Substantia nigra (tissue), 51 donors: ENCODE measurements at places on chromosomes 11 and 22.

- DNase-seq = no peak
Observed at GRCh38 chr22:48353116-48353947, 1474.3 kb downstream of the BRD1 start.

DNA sequence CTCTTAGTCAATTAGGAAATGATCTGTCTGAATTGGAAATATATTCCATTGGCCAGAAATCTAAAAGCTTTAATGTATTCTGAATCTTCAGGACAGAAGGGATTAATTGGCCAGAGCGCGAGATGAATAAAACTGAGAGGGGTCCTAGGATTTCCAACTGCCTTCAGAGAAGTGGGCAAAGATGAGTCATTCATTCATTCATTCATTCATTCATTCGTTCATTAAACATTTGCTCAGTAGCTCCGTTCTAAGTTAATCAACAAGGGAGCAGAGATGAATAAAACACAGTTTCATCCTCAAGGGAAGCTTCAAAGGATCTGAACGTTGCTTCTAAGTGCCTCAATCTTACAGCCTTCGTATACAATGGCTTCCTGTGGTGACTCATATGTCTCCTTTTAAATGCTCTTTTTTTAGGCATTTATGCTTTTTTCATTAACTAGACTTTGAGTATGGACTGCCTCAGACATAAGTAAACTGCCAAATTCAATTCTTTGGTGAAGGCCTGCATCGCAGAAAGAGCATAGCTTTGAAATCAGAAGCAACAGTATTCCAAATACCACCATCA lies 537.4 kb upstream of the CCDC90B start:
- DNase-seq = no peak

DNA sequence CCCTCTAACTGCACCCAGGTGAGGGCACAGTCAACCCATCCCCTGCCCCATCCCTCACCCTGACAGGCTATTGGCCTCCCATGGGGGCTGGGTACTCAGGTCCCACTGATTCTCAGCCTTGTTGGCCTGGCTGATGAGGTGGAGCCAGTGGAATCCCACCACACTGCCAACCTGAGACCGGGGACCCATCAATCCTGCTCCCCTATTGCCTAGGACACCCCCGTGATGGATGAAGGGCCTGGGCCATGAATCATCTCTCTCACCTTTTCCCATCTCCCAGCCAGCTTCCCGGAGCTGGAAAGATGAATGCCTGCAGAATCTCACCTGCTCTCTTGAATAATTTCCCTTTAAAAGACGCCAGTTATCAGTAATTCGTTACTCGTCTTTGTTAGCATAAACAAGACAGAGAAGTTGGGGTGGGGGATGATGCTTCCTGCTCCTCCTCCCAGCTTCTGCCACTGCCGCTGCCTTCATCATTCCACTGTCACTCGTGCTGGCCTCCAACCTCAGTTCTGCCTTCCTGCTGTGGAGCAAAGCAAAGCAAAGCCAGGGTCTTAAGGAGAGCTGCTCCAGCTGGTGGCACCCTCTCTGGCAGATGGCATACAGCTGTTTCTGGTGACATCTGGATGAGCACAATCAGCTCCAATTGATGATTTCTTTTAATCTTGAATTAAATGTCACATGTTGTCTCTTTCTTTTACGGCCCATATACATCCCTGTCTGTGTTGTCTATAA lies 204.0 kb upstream of the NECTIN1 start:
- DNase-seq = no peak

DNA sequence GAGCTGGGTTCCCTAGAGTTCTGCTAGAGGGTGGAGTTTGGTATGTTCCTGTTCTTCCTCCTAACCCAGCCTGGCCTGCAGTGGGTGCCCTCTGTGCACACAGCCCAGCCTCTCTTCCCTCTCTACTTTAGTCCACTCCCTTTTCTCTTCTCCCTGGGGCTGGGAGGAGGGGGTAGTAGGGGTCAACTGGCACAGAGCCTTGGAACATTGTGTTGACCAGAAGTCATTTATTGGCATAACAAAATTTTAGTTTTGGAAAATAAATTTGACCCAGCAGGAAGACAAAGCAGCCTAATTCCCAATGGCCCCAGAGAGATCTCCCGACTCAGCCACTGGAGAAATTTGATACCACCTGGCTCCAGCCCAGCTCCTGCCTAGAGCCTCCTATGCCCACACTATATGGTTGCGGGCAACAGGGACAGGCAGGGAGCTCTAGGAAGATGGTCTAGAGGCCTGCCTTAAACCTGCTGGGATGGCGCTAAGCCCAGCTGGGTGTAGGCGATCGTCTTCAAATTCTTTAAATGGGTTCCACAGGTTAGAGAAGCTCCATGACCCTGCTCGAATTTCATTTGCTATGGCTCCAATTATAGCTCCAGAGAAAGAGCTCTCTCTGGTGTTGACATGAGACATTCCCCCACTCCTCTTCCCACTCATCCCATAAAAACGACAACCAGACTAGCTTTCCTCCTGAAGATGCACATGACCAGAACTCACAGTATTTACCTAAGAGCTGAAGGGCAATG lies 9.9 kb downstream of the PCSK7 start:
- DNase-seq = no peak

GRCh38 chr22:30243661-30244060 lies 2.9 kb downstream of the LIF start:
- DNase-seq = no peak

DNA sequence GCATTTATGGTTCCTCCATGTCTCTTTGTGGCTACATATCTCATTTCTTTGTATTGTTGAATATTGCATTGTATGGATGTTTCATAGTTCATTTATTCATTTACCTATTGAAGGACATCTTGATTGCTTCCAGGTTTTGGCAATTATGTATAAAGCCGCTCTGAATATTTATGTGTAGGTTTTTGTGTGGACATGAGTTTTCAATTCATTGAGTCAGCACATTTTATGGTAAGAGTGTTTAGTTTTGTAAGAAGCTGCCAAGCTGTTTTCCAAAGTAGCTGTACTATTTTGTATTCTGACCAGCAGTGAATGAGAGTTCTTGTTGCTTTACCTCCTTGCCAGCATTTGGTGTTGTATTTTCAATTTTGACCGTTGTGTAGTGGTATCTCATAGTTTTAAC lies 39.2 kb downstream of the KDM2A start:
- DNase-seq = no peak

- peak; percentile 100 for DNase-seq
Observed at GRCh38 chr11:111926505-111927391, 8.0 kb downstream of the C11orf52 start.

DNA sequence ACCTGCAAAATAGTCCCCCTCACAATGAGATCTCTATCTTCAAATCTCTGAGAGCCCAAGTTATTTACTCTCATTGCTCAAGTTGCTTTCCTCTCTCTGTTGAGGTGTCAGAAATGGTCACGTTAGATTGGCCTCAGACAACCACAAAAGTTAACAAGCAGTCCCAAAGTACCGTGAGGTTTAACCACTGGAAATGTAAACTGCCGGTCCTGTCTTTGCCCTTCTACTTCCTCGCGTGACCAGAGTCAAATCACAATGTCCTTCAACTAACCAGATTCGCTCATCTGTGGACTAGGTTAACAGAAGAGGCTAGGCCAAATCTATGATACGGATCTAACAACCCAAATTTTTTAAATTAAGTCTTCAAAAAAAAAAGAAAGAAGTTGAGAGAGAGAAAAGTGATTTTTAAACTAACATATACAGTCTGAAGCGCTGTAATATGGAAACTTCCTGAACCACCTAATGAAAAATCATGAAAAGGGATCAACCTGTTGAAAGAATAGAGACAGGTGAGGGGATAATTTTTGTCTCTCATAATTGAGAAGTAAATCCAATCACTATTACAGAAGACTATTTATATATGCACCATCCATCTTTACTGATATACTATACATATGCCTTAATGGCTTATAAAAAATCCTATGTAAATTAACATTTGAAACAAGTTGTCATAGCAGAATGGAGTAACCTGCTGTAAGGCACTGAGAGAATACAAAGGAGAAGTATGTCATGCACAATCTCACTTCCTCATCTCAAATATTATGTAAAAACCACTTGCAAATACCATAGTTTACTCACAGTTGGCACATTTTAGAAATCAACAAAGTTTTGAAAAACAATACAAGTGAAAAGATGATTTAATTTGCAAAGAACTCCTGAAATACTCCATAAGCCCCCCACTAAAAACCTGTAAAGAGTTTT lies 3.3 kb upstream of the JAML start:
- no peak for DNase-seq

DNA sequence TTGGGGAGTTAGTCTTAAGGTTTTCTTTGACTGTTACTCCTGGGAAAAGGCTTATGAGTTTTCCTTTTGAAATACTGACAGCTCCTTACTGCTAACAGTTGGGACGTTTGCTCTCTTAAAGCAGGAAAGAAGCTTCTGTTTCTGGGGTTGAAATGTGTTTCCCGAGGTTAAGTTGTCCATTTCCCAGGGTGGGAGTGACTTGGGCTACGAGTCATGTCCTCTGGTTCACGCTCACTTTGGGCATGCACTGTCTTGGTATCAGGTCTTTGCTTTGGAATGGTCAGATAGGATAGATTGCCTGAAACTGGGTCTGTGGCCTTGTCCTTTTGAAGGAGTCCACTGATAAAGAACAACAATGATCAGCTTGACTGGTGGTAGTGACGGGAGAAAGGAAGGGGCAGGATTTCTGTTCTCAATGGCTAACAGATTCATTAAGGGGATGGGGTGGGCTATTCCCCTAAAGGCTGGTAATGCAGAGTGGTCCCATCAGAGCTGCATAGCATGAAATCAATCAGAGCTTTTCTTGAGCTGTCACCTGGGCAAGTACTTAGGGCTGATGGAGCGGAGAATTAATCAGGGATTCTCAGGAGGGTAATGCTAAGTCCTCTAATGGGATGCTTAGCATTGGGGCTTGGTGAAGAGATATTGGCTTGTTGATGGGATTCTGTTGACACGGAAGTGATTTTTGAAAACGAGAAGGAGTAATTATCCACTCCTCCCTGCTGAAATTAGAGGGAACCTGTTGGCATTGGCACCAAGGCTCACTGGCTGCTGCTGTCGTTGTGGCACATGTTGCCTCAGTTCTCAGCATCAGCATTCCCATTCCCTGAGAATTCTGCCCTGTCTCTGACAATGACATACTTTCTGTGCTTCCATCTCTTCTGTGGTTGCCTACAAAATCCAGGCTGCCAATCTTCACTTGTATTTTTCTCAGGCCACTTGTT lies 81.6 kb downstream of the TEAD1 start:
- no peak for DNase-seq

DNA sequence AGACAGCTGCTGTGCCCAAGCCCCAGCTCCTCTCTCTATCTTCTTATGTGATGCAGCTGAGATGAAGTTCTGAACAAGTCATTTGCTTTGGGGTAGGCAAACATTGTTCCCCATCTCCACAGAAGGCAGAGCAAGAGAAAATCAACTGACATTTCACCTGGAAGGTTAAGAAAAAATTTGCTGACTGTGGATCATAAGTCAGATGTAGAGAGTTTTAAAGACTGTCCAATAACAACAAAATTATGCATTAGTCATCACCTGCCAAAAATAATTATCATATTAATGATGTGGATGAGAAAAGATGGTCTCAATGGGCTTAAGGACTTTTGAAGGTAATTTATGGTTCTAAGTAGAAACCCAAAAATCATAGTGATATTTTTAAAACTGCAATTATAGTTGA lies 59.2 kb downstream of the KCNJ1 start:
- no peak for DNase-seq

- DNase-seq = no peak
Observed at GRCh38 chr11:83147895-83148294, 9.0 kb upstream of the PCF11 start.

GRCh38 chr11:57567515-57568329 lies at the start of gene UBE2L6:
Gene UBE2L6 (minus strand): TSS chr11:57567672. CDS start chr11:57567611, 61 bp downstream.
- peak; percentile 70 for DNase-seq

DNA sequence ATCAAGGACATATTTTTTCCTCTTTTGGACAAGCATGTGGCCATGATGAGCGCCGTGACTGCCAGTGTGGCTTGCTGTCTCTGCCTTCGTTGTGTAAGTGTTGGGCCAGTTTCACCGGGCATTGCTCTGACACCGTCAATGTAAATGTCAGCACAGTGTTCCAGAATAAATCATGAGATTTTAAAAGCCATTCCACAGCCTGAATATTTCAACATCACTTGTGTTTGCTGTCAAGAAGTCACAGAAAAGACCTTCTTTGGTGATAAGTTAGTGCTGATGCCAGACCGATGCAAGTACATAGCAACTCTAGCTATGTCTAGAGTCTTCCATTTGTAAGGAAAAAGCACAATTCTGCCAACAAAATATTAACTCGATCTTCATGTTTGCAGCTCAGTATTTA lies 467.8 kb downstream of the TBC1D22A start:
- no peak for DNase-seq

DNA sequence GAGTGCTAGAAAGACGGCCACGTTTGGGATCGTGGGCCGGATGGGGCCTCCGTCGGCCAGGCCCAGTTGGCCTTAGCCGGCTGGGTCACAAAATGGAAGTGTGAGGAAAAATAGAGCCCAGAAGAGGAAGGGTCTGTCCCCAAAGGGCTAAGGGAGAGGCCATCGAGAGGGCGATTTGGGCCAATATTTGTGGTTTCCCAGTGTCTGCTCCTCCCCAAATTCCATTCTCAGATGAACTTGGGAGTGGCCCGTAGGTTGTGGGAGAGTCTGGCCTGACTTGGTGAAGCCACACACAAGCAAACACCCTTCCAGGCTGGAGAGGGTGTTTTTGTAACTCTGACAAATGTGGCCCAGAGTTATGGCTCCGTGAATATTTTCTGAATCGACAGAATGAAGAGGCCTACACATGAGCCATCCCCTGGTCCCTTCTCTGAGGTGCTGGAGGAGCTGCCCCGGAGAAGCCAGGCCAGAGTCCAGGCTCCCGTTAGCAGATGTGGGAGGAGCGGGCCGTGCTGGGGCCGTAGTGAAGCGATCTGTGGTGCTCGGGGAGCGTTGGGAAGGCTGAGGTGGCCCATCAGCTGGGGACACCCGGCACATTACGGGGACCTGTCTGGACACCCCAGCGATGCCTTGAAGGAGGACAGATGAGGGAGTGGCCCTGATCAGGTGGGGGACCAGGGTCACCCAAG lies 73.5 kb upstream of the PPARA start:
- DNase-seq = no peak

DNA sequence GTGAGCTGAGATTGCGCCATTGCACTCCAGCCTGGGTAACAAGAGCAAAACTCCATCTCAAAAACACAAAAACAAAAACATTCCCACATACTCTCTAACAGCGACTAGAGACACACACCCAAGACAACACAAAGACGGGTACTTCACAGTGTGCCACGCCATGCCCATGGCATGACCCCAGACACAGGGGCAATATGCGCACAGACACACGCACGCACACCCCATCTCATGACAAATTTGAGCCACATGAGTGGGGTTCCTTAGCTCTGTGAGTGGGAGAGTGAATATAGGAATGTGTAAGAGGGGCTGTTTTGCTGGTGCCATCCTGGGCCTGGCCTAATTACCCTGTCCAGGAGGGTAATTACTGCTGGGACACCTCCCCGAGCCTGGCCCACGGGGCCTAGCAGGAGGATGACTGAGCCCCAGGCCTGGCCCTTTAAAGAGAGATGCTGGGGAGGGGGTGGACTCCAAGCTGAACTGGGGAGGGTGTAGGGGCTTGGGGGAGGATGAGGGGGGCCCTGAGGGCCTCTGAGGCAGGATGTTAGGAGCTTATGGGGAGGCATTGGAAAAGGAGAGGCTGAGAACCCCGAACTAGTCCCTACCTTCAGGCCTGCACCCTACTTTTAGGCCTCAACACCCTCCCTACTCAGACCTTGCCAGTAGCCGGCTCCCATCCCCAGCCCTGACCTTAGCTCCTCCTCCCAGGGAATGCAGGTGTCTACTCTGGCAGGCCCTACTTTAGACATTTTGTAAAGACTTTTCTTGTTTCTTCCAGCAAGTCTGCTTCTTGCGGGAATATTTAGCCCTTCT lies 1.5 kb downstream of the LTBP3 start:
- DNase-seq = no peak
